Uterus (tissue), 4 donors: ENCODE measurements at places on chromosomes 11 and 22. TPM values are rescaled to one million over a fixed set of nuclear protein-coding genes. Genes with fewer than 3 reads are reported as not detected.
A peak's percentile ranks its signal among the peaks of the same experiment; 100 is the strongest.

The SCO2 gene
- not detected for total RNA-seq

The SLC1A2 gene
- 1.0 TPM for total RNA-seq

GRCh38 chr11:63920126-63920938 is 3.4 kb upstream of the RCOR2 start:
- no peaks in the 10 kb centered on the region for H3K27me3 ChIP-seq
- H3K4me1 ChIP-seq = peaks cover 34% of the 10 kb centered on the region
- no peaks in the 10 kb centered on the region for H3K36me3 ChIP-seq
- no peak overlapping the region for H3K4me3 ChIP-seq
- DNase-seq = peak; percentile 71
- H3K27ac ChIP-seq = peak overlapping the region; percentile 76

DNA sequence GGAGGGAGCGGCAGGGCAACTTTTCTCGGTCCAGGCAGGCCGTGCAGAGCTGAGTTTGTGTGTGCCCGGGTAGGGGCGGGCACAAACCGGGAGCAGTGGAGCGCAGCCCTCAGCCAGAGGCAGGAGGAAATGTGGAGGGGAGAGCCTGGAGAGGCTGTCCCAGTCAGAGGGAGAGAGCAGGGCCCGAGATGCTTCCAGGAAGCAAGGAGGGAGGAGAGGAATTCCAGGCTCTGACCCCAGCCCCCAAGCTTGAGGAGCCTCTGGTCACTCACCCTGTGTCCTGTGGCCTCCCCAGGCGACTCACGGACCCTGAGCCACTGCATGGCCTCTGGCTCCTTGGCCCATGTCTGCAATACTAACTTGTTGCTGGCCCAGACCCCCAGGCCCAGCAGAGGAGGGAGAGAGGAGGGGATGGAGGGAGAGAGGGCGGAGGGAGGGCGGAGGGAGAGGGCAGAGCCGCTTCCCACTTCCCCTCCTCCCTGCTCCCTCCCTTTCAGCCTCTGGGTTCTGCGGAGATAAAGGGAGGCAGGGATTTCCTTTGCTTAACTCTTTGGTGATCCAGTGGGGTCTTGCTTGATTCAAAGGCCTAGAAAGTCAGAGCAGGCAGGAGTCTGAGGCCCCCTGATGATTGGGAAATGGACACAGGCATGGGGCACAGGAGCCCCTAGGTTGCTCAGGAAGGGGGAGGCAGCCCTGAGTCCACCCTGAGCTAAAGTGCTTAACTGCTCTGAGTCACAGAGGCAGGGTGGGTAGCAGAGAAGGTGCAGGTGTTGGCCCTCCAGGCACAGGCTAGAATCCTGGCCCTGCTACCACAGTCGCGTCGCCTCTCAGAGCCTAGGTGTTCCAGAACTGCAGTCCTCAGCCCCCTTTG is at the start of gene C1QTNF6:
C1QTNF6 (minus strand) TSS at position 357 of the 871 bp plus-strand sequence; CDS start at position 323, 34 bp downstream.
- H3K27ac ChIP-seq = peak within 1 kb of the TSS; percentile 93
- peaks cover 11% of the 10 kb centered on the region for H3K4me1 ChIP-seq
- H3K27me3 ChIP-seq = no peaks in the 10 kb centered on the region

- H3K4me1 ChIP-seq = no peaks in the 10 kb centered on the region
- no peaks in the 10 kb centered on the region for H3K36me3 ChIP-seq
- H3K27ac ChIP-seq = no peak overlapping the region
- H3K4me3 ChIP-seq = no peak overlapping the region
These were observed 199.7 kb downstream of the CTTN start for GRCh38 chr11:70597751-70598625.

The SCGB1C1 gene
- total RNA-seq = not detected
